Mesothelial cell of epicardium (in vitro differentiated cells): ENCODE measurements at places on chromosomes 4 and X. TPM values are rescaled to one million over a fixed set of nuclear protein-coding genes. Genes with fewer than 3 reads are reported as not detected.

DNA sequence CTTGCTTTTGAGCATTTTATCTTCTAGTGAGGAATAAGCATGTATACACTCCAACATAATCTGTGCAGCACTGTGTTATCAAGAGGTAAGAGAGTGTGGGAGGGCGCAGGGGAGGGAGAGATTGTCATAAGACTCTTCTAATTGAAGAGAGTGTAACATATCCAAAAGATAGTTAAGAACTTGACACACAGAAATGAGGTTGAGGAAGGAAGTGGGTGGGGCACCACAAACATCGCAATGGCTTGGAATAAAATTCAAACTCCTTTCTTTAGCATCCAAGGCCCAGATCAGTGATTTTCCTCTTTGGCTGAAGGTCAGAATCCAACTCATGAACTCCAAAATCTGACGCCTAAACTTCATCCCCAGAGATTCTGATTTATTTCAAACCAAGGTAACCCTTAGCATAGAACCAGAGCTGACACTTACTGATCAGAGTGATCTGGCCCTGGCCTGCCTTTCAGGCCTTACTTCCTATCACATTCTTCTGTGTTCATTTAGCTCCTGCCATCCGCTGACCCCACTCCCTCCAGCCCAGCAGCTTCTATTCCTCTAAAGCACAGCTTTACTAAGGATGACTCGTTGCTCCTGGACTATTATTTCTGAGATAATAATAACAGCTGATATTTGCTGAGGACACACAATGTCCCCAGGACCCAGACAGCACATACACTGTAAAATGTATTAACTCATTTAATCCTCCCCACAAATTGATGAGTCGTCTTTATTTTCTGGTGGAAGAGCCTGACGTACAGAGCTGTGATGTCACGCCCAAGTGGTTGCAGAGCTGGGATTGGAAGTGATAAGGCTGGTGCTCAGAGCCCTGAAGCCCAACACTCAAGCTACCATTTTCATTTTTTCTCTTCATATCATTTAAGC, 10.6 kb upstream of the CTSO start:
- no peak for DNase-seq

GRCh38 chr4:48974979-48975640, 11.0 kb upstream of the CWH43 start:
- DNase-seq, result no peak

DNA sequence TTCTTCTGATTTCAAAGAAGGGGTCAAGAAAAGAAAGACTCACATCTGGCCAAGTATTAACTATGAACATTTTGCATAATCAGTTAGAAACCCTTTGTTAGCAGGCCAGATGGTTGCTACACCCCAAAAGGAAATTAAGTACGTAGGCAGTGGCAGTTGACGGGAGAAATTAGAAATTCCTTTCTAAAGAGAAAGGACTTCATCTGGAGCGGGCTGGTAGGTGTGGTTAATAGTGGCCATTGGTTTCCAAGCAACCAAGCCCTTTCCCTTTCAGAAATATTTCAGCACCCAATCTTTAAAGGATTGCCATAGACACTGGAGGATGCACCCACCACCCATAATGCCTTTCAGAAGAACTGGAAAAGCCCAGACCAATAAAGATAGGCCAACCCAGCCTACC, 235.7 kb upstream of the LDB2 start:
- no peak for DNase-seq

GRCh38 chrX:154419189-154419588, 7.8 kb downstream of the TAFAZZIN start:
- DNase-seq, result no peak

DNA sequence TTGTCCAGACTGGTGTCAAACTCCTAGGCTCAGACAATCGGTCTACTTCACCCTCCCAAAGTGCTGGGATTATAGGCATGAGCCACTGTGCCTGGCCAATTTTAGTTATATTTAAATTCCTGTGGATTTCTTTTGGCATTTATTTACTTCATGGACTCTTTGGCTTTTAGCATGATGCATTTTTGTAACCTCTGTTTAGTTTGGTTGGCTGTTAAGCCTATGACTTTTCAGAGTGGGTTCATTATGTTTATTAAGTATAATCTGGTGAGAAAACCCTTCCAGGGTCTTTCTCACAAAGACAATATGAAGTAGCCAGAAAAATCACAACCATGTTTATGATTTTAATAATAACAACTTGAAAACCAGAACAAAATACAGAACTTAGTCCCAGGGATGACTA, 49.4 kb downstream of the USP38 start:
- no peak for DNase-seq

DNA sequence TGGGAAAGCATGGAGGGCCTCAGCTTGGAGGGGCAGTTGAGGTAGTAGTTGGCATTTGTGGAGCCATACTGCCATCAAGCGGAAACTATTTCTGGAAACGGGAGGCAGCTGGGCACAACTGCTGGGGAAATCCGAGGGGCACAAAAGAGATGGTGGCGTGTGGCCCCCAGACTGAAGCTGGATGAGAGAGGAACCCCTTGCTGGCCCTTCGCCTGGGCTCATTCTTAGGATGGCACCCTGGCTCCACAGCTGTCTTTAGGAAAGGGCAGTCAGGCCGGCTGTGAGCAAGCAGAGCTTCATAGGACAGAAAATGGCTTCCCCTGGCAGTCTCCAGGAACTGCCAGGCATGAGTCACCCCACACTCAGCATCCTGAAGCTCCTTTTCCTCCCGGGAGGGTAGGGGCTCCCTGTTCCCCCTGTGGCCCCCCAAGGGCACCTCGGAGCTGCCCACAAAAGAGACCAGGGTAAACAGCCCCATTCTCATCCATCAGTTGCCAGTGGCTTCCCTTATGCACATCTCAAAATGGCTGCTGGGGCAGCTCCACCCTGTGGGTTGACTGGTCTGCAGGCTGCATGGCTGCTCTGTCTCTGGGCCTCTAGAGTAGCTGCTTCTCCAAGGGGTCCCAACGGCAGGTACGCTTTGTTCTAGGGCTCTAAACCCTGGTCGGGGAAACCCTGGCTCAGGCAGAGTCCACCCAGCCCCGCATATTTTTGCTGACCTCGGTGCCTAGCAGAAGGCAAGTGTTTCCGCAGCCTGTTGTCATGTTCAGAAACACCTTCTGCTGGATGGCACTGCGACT, 64.7 kb downstream of the NBDY start:
- peak; percentile 20 for DNase-seq

- no peak for DNase-seq
Measured at GRCh38 chr4:85722807-85723206, 247.9 kb downstream of the ARHGAP24 start.

GRCh38 chrX:40061005-40061404, 36.8 kb downstream of the BCOR start:
- no peak for DNase-seq

The FAM53A gene
- 7.2 to 10.5 TPM (median 7.6 TPM) in 3 replicates for total RNA-seq
